ENCODE measurements at places on chromosomes 6 and 20.

- no peak for DNase-seq
Observed at GRCh38 chr6:169849396-169849795, 98.0 kb downstream of the ERMARD start.

DNA sequence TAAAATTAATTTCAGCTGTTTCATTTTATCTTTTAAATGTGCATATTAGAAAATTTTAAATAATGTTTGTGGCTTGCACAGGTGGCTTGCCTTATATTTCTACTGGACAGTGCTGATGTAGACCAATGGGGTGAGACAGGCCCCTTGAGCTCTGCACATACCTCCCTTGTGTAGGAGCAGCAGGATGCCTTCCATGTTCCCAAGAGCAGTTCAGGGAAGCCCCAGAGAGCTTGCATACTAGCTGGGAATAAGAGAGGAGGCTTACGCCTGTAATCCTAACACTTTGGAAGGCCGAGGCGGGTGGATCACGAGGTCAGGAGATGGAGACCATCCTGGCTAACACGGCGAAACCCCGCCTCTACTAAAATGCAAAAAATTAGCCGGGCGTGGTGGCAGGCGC is 61.4 kb downstream of the RFPL4B start:
- no peak for DNase-seq

DNA sequence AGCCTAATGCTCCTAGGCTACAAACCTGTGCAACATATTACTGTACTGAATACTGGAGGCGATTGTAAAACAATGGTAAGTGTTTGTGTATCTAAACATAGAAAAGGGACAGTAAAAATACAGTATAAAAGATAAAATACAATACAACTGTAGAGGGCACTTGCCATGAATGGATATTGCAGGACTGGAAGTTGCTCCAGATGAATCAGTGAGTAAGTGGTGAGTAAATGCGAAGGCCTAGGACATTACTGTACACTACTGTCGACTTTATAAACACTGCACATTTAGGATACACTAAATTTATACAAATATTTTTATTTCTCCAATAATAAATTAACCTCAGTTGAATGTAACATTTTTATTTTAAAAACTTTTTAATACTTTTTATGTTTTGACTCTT is 485.0 kb downstream of the MMUT start:
- no peak for DNase-seq

GRCh38 chr6:32668226-32668747 is 1.8 kb upstream of the HLA-DQB1 start:
- DNase-seq: no peak

DNA sequence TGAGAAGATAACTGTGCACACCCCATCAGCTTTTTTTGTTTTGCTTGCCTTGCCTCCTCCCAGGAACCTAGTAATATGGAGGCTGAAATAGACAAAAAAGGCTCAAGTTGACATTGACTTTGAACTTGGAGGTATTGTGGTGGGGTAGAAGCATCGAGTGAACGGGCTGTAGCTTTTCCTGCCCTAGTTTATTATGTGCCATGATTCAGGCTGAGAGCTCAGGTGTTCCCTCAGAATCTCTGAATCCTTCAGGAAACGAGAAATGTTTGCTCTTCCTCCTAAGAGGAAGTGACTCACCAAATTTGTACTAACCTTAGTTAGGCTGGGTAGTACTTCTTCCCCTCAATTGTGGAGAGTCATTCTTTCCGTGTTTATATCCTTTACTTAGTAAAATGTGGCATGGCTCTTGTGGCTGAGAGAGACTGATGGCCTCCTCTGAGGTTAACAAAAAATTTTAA is 98.8 kb downstream of the SASH1 start:
- DNase-seq: no peak

- no peak for DNase-seq
Observed at GRCh38 chr6:116397914-116398313, 27.2 kb downstream of the DSE start.

DNA sequence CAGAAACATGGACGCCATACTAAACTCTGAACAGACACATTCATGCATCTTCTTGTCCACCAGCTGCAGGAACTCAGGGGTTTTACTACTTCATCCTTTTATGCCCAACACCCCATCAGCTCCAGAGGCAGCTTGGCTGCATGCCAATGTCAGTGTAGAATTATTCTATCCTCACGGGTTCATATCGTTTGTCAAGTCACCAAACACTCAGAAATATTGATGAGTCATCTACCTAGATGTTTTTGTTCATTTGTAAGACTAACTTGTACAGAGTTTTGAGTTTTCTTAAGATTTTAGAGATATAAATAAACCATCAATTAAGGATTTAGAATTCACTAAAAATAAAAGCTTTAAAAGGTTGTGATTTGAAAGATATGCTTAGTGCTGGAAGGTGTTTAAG is 590.7 kb upstream of the FLRT3 start:
- DNase-seq: no peak

DNA sequence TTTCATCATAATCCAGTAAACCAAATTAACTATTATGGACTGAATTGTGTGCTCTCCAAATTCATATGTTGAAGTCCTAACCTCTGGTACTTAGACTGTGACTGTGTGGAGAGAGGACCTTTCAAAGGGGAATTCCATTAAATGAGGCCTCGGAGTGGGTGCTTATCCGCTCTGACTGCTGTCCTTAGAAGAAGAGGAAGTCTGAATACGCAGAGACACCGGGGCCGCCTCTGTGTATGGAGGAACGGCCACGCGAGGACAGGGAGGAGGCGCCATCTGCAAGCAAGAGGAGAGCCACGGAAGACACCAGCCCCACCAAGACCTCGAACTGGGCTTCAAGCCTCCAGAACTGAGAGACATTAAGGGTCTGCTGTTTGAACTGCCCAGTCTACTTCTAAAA is 35.6 kb upstream of the RPS6KA2 start:
- DNase-seq: no peak

- no peak for DNase-seq
Observed at GRCh38 chr20:32547753-32548034, 37.4 kb downstream of the NOL4L start.

GRCh38 chr6:170182781-170183120 is 108.1 kb downstream of the DLL1 start:
- DNase-seq: no peak

GRCh38 chr6:155373276-155373675 is 59.0 kb upstream of the TFB1M start:
- DNase-seq: no peak

DNA sequence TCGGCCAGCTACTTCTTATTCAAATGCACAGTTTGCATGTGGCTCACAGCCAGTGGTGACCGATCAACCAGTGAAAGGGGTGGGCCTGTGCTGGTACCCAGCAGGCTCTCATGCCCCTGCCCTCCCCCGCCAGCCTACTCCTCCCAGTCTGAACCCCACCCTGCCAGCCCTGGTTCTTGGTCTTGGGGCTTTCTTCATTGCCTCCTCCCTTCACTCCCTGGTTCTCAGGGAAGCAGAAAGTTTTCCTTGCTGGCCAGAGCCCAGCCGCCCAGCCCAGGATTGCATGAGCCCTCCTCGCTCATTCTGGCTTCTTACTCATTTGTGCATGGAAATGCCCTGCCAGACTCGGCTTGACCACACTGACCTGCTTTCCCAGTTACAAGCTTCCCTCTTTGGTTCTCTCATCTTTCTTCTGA is 40.8 kb downstream of the KCNK17 start:
- no peak for DNase-seq

DNA sequence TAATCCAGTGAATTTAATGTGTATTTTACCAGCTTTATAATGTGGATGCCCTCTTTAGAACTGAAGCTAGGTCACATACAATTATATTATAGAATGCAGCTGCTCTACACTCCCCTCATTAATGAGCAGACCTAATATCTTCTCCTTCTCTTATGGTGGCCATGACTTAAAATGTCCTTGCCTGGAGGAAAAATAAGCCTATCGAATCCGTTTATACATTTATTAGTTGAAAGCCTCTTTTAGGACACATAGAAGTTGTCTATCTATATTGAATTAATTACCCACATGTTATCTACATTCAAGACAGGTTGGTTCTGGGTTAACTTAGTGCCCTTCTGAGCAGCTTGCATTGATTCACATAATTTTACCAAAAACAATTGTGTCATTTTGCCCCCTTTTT is 1716.8 kb downstream of the HACE1 start:
- DNase-seq: no peak

DNA sequence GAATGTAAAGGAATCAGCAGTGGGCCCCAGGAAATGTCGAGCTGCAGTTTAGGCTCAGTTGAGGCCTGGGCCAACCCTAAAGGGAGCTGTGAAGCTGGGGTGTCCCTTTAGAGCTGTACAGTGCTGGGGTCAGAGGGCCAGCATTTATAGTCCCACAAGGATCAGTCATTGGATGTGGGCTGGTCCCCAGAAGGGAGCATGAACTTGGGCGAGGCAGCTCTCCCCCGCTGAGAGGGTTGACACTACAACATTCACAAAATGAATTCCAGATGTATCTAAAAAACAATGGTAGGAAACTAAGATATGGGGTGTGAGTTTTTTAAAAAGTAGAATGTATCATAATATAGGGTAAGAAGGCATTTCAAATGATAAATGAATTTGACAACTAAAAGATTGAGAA is 29.7 kb upstream of the TMX4 start:
- no peak for DNase-seq

GRCh38 chr6:122749451-122750050 is 30.0 kb upstream of the FABP7 start:
- no peak for DNase-seq

DNA sequence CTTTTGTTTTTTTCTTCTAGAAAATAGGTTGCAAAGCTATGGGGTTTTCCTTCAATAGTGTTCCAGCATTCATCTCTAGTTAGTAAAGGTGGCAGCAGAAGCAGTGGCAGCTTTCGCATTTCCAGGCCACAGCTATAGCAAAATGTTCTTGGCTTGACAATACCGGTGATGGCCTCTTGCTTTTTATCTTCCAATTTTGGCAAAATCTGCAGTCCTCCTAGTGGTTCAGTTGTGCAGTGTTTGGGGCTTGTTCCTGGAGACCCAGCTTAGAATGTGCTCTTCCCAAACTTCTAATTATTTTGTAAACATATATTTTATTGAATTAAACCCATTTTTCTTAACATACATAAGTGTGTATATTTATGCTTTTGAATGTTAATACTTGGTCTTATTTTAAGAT is 370.6 kb upstream of the MAN1A1 start:
- DNase-seq: no peak

DNA sequence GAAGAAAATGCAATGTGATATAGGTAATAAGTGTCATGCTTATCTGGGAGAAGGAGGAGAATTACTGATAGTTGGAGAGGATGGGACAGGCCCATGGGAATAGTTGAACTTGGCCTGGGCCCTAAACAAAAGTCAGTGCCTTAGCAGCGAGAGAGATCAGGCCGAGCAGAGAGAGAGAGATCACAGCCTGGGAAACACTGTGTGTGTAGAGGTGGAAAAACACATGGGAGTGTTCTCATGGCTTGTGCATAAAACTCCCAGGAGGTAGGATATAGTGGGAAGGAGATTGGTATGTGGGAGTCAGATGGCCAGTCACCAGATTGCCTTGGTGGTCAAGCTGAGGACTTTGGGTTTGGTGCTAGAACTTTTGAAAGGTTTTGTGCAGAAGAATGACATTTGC is 47.6 kb downstream of the FIG4 start:
- DNase-seq: no peak

GRCh38 chr6:125154761-125155135 is 1.2 kb downstream of the TPD52L1 start:
- DNase-seq: no peak

- DNase-seq: no peak
Observed at GRCh38 chr6:126824226-126824625, 294.2 kb upstream of the RSPO3 start.

- no peak for DNase-seq
Observed at GRCh38 chr6:144138542-144138941, 11.8 kb upstream of the STX11 start.

- no peak for DNase-seq
Observed at GRCh38 chr6:34468378-34468892, 2.6 kb downstream of the PACSIN1 start.

DNA sequence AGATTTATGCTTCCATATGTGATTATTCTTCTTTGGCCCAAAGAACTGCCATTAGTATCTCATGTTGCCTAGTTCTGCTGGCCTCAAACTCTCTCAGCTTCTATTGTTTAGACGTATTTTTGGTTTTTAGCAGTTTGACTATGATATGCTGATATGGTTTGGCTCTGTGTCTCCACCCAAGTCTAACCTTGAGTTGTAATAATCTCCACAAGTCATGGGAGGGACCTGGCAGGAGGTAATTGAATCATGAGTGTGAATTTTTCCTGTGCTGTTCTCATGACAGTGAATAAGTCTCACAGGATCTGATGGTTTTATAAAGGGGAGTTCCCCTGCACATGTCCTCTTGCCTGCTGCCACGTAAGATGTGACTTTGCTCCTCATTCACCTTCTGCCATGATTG is 96.7 kb upstream of the ARG1 start:
- DNase-seq: no peak

GRCh38 chr6:6723921-6724538 is 135.5 kb downstream of the LY86 start:
- DNase-seq: no peak

- DNase-seq: no peak
Observed at GRCh38 chr6:143614235-143614634, 63.5 kb upstream of the PHACTR2 start.

All from stimulated activated CD8-positive, alpha-beta memory T cell treated with anti-CD3 and anti-CD28 coated beads, Interleukin-15, amount 100 ng/mL, for 24 hours (primary cell).